ENCODE measurements at places on chromosomes 4 and X. TPM values are rescaled to one million over a fixed set of nuclear protein-coding genes. Genes with fewer than 3 reads are reported as not detected.

DNA sequence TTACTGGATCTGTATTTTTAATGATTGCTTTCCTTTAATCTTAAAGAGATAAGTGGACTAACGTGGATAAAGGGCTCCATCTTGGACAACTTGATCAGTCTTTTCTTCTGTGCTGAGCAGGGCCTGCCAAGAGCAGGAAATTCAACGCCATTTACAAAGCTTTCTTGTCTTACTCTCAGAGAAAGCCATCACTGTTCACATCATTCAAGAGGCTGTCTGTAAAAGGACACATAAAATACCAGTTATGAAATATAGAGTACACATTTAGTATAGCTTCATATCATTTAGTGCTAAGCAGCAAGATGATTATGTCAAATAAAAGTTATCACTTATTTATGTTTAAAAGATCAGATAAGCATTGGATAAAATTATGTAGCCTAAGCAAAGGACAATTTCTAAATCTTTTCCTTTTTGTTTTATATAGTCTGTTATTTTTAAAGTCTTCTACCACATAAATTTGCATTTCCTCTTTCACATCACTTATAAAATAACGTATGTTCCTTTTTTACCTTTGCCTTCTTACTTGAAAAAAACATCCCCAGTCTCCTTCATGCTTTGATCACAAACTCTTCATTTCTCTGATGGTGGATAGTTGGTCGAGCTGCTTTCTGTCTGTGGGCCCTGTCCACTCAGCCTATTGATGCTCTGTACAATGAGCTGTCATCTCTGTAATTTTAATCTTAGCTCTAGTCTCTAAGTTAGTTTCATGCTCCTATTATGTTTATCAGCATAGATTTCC lies 2.1 kb upstream of the CCNG2 start:
- peaks cover 18% of the 10 kb centered on the region for H3K4me1 ChIP-seq
- H3K4me3 ChIP-seq: no peak overlapping the region
- peak overlapping the region; percentile 35 for H3K27ac ChIP-seq
- no peak for DNase-seq

- no peaks in the 10 kb centered on the region for H3K36me3 ChIP-seq
- no peak overlapping the region for H3K4me3 ChIP-seq
- H3K27me3 ChIP-seq: peaks cover 18% of the 10 kb centered on the region
- DNase-seq: no peak
Measured at GRCh38 chr4:77015390-77015789, 60.4 kb downstream of the CCNI start.

DNA sequence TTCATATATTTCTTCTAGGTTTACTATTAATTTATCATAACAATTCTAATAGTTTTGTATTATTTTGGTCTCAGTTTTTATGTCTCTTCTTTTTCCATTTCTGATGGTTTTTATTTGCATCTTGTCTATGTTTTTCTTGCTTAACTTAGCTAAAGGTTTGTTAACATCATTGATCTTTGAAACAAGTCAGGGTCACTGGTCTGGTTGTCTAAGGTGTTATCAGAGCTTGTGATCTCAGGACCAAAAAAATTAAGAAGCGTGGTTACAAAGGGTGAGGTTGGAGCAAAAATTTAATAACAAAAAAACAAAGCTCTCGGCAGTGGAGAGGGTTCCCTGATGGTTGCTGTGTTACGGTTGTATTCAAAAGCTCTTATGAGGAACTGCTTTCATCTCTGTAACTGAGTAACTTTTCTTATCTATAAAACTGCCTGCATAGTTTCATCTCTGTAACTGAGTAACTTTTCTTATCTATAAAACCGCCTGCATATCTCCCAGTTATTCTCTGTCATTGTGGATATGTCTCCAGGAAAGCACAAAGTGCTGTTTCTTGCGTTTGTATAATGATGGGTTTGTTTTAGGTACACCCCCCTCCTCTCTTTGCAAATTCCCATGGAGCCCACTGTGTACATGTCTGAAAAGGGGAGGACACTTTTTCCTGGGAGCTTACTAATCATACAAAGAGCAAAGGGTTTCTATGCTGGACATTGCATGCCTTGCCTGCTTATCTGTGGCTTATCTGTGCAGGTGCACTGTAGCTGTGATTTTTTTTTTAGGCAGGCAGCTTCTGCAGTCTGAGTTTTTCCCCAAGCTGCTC lies 62.4 kb upstream of the UGT2B15 start:
- no peaks in the 10 kb centered on the region for H3K27me3 ChIP-seq
- H3K27ac ChIP-seq: no peak overlapping the region
- no peaks in the 10 kb centered on the region for H3K4me1 ChIP-seq
- H3K4me3 ChIP-seq: no peak overlapping the region

GRCh38 chr4:185805262-185805802 lies 6.7 kb downstream of the SORBS2 start:
- no peaks in the 10 kb centered on the region for H3K36me3 ChIP-seq
- DNase-seq: no peak
- H3K27ac ChIP-seq: no peak overlapping the region
- H3K4me3 ChIP-seq: no peak overlapping the region
- H3K4me1 ChIP-seq: no peaks in the 10 kb centered on the region
- peaks cover 10% of the 10 kb centered on the region for H3K27me3 ChIP-seq

- DNase-seq: no peak
- no peak overlapping the region for H3K27ac ChIP-seq
- H3K4me1 ChIP-seq: no peaks in the 10 kb centered on the region
- H3K27me3 ChIP-seq: no peaks in the 10 kb centered on the region
Measured at GRCh38 chr4:134862116-134862515, 660.5 kb upstream of the PABPC4L start.

- H3K4me3 ChIP-seq: peak overlapping the region; percentile 98
- H3K27me3 ChIP-seq: no peaks in the 10 kb centered on the region
- no peak for DNase-seq
- H3K27ac ChIP-seq: peak overlapping the region; percentile 93
- peaks cover 26% of the 10 kb centered on the region for H3K36me3 ChIP-seq
Measured at GRCh38 chrX:48573690-48574269, 504 bp upstream of the RBM3 start.

The NHS gene
- total RNA-seq: 11.4 TPM

The SPARCL1 gene
- not detected for total RNA-seq

The DCAF4L1 gene
- total RNA-seq: 0.19 TPM

The STAG2 gene
- 89.5 TPM for total RNA-seq

Data from activated T-cell treated with anti-CD3 and anti-CD28 coated beads, Interleukin-2, amount 50 U/mL, for 72 hours (primary cell).